Right hindlimb (tissue), 1 donor: ENCODE measurements at places on chromosomes 2 and 18.

GRCh38 chr18:43596105-43596712, 318.9 kb upstream of the SYT4 start:
- DNase-seq: no peak

- DNase-seq: no peak
These were observed at the start of gene CYTIP for GRCh38 chr2:157443795-157444640. TSS of gene CYTIP (minus strand) at chr2:157444089. CDS start at chr2:157444020, 69 bp downstream.

- DNase-seq: peak; percentile 79
These were observed 727 bp downstream of the FBXO11 start for GRCh38 chr2:47905386-47906156.

GRCh38 chr2:60045456-60045855, 508.0 kb downstream of the BCL11A start:
- no peak for DNase-seq

DNA sequence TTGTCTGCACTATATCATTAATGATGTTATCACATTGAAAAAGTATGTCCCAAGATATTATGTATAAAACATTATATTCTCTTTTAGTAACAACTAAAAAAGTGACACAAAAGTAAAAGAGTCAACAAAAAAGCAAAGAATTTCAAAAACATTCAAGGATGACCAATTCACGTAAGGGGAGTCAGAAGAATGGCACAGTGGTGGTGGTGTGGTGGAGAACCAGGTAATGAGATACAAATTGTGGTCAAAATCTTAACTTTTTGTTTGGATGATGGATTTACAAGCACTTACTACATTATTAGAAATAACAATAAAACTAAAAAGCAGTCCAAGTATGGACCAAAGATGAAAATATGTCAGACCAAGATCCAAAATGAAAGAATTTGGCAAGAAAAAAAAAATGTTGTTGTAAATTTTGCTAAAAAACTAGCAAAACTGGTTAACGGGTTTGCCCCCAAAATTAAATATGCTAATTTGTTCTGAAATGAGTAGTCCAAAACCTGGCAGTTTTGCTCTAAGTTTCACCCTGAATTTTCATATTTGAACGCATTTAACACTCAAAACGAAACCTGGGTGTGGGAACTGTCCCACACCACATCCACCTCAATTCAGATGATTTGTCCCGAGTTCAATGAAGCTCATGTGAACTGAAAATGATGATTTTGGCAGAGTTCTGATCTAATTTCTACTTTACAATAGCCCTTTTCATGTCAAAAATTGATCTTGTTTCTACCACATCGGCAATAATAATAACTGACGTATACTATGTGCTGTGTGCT, 135.8 kb downstream of the IKZF2 start:
- no peak for DNase-seq

DNA sequence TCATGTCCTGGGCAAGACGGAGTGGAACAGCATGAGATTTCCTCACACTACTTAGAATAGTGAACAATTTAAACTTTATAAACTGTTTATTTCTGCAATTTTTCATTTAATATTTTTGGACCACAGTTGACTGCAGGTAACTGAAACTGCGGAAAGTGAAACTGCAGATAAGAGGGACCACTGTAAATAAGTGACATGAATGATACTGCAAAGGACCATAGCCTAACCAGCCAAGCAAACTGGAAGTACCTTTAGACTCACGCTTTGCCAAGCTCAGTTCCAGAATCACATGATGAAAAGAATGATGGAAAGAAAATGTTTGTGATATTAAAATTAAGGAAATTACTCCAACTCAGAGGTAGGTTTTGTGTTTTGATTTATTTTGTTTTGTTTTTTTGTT, 94.6 kb upstream of the ITGA4 start:
- no peak for DNase-seq

DNA sequence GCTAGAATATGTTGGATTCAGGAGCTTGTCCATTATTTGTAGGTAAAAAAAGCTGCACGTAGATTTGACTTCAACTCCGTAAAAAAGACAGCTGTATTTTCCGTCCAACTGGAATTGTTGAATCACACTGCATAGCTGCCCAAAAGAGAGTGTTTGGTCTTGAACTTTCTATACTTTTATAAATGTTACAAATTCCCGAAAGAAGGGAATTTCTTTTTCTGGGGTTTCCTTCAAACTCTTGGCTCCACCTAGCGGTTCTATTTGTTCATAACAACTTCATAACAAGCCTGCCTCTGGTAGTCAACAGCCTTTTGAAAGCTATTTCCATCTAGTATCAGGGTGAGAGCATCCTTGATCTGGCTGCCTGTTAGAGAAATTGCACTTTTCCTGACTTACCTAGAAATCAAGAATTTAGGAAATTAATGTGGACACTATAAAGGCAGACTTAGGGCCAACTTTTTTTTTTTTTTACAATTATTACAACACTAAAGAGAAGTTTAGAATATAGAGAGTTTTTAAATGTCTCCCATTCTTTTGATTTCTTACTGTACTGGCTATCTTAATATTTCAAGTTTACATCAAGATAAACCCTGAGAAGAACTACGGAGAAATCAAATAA, 48.1 kb downstream of the TMEM185B start:
- peak; percentile 44 for DNase-seq

GRCh38 chr2:146465460-146465859, 1379.4 kb upstream of the ACVR2A start:
- no peak for DNase-seq

DNA sequence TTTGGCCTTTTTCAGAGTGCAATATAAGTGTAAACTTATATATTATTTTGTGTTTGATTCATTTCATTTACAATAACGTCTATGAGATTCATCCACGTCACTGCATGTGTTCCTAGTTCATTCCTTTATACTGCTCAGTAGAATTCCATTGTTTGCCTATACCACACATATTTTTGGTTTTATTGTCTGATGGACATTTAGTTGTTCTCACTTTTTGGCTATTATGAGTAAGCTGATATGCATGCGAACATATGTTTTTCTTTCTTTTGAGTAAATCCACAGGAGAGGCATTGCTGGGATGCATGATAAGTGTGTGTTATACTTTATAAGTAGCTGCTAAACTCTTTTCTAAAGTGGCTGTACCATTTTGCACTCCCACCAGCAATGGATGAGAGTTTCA, 314.8 kb upstream of the HS6ST1 start:
- no peak for DNase-seq
